ENCODE measurements at places on chromosomes 1 and 21.

- DNase-seq, result no peak
Observed at GRCh38 chr1:190046231-190046630, 431.4 kb downstream of the BRINP3 start.

DNA sequence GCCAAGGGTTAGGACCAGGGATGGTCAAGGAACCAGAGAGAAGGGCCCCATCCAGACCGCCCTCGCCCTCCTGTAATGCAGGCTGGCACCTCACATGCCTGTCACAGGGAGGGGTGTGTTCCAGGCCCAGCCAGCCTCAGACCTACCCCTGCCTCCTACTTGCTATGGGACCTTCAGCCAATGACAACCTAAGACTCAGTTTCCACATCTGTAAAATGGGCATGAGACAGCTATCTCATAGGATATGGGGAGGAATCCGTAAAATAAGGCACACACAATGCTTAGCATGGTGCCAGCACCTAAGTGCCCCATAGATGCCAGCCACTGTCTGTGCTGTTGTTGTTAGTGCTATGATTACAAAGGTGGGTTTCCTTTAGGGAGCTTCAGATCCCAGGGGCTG, 7.9 kb downstream of the KIF17 start:
- no peak for DNase-seq

DNA sequence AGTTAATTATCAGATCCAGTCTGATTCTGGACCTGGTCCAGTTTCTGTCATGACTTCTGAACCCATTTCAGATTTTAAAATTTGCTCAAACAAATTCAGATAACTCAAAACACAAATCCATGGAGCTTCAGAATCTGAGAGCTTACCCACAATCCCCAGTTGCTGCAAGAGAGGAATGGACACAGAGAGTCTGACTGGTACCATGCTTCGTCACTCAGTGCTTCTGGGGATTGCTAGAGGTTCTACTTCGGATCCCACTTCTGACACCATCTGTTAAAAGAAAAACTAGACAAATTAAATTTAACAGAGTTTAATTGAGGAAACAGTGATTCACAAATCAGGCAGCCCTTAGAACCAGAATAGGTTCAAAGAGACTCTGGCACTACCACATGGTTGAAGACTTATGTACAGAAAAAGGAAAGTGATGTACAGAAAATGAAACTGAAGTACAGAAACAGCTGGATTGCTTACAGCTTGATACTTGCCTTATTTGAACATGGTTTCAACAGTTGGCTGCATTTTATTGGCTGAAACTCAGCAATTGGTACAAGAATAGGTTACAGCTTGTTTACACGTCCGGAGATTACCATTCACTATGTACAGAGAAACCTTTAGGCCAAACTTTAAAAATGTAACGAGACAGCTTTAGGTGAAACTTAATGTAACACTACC, 60.7 kb upstream of the TEKT2 start:
- DNase-seq, result no peak

DNA sequence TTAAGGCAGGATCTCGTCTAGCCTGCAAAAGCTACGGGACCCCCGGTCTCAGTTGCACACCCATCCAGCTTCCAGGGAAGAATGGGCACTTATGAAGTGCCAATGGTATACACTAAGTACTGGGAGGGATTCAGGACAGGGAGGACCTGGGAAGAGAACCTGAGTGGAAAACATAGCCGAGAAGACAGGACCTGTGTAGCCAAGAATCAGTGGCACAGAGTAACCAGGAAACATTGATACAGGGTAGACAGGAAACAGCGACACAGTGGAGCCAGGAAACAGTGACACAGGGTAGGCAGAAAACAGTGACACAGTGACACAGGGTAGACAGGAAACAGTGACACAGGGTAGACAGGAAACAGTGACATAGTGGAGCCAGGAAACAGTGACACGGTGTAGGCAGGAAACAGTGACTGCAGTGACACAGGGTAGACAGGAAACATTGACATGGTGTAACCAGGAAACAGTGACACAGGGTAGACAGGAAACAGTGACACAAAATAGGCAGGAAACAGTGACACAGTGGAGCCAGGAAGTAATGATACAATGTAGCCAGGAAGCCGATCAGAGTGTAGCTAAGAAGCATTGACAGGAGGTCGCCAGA, 138.0 kb upstream of the ARHGEF16 start:
- no peak for DNase-seq
